Pulmonary artery endothelial cell (primary cell): ENCODE measurements at places on chromosomes 7 and 10.
A peak's percentile ranks its signal among the peaks of the same experiment; 100 is the strongest.

DNA sequence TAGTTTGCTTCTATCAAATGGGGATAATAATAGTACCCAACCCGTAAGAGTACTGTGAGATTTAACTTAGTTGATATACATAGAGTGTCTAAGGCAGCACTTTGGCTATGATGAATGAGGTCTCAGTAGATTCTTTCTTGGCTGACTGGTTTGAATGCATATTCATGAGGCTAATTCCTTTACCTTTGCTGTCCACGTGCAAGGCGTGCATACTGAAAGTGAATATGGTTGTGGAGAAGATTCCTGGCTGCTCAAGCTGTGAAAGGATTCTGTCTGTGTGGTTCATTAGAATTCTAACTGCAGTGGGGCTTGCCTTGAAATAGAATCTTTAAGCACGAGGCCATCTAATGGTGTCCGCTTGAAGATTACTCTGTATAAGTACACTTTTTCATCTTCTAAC is 110.3 kb downstream of the SEC23IP start:
- no peak for DNase-seq

DNA sequence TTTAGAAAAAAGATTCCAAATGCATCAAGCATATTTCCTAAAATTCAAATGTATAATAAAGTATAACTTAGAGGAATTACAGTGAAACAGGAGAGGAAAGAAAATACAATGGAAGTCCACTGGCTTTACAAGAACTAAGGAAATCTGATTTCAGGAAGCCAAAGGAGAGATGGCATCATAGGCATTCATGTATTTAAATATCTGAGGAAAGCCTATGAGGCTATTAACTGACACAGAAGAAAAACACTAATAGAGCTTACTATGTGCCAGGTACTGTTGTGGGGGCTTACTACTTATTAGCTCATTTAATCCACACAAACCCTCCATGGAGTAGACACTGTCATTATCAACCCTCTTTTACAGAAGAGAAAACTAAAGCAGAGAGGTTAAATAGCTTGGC is 92.2 kb downstream of the SRPK2 start:
- DNase-seq: no peak

- no peak for DNase-seq
Observed at GRCh38 chr10:7231509-7232414, 179.1 kb downstream of the SFMBT2 start.

DNA sequence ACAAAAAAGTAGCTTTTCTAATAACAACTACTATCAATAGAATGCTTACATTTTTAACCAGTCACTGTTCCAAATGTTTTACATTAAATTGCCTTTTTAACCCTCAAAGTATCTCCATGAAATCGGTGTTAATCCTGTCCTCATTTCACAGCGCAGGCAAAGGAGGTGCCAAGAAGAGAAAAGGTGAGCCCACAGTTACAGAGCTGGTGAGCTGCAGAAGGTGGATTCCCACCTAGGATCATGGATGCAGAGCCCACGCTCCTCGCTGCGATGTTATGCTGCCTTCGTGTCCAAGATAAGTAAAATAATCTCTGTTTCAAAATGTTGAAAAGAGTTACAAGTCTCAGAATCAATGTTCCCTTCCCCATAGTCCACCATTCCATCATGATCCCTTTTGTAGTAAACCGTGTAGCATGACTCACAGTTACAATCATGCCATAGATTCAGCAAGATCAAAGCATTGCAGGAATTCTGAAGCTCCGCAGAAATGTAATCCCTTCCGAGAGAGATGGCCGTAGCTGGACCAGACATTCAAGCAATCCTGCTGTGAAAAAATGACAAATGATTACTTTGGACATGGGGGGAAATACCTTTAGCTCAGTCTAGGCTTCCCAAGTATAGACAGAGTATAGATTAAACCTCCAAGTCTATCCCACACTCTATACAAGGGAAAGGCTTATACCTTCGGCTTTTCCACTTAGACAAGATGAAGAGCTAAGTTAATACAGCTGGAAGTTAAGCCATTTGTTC is 394.7 kb upstream of the AKR1E2 start:
- DNase-seq: no peak

- DNase-seq: peak; percentile 10
Observed at GRCh38 chr7:82699773-82700186, 256.2 kb upstream of the CACNA2D1 start.

DNA sequence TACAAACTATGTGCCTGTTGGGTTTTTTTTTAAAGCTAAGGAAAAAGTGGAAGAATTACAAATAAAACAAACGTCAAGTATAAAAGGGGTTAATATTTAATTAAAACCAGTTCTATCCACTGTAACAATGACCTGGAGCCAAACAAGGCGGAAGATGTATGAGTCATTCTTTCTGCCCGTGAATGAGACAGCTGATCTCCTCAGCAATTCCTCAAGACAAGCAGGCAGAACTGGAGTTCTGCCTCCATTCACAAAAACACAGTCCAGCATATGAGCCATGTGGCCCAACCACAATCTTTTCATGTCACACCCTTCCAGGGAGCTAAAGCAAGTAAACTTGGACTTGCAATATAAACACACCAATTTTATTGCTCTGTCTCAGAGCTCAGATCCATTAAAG is 8.4 kb downstream of the ETV1 start:
- peak; percentile 75 for DNase-seq

GRCh38 chr7:44104860-44105771 is 971 bp downstream of the AEBP1 start:
- DNase-seq: no peak

GRCh38 chr10:43136995-43137716 is 1.1 kb upstream of the CSGALNACT2 start:
- DNase-seq: no peak

- no peak for DNase-seq
Observed at GRCh38 chr7:159047536-159047935, 97.1 kb downstream of the VIPR2 start.

GRCh38 chr7:106480616-106481031 is 180.3 kb downstream of the CCDC71L start:
- DNase-seq: no peak

GRCh38 chr7:134546955-134547354 is 2.0 kb upstream of the AKR1B15 start:
- DNase-seq: no peak

- no peak for DNase-seq
Observed at GRCh38 chr10:127776816-127777215, 39.8 kb downstream of the FOXI2 start.

DNA sequence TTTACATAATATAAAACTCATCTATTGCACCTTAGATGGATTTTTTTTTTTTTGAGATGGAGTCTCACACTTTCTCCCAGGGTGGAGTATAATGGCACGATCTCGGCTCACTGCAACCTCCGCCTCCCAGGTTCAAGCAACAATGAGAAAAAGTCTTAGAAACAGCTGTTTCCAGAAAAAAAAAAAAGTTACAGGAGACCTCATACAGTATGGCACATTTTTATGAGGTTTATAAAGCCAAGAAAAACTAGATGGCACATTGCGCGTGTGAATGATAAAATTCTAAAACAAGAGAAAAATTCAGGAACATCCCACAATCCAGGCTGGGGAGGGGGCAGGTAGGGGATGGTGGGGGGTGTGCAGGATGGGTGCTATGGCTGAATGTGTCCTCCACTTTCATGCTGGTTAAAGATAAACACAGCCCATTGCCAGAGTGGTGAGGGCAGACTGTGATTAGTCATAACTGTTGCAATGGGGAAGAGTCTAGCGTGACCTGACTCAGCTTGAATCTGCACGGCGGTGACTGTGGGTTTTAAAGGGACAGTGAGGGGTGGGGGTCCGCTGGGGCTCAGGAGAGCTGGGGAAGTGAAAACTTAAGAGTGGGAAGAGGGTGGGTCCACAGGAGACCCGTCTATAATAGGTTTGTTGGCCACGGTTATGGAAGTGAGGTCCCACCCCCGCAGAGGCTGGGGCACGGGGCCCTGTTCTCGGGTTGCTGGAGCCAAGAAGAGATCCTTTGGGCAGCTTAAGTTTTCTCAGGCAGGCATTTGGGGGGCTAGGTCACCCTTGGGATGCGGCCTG is 11.9 kb upstream of the LRRC27 start:
- no peak for DNase-seq

- no peak for DNase-seq
Observed at GRCh38 chr7:18762189-18762588, 266.6 kb downstream of the HDAC9 start.

- no peak for DNase-seq
Observed at GRCh38 chr10:90571481-90572258, 286.2 kb downstream of the HTR7 start.

DNA sequence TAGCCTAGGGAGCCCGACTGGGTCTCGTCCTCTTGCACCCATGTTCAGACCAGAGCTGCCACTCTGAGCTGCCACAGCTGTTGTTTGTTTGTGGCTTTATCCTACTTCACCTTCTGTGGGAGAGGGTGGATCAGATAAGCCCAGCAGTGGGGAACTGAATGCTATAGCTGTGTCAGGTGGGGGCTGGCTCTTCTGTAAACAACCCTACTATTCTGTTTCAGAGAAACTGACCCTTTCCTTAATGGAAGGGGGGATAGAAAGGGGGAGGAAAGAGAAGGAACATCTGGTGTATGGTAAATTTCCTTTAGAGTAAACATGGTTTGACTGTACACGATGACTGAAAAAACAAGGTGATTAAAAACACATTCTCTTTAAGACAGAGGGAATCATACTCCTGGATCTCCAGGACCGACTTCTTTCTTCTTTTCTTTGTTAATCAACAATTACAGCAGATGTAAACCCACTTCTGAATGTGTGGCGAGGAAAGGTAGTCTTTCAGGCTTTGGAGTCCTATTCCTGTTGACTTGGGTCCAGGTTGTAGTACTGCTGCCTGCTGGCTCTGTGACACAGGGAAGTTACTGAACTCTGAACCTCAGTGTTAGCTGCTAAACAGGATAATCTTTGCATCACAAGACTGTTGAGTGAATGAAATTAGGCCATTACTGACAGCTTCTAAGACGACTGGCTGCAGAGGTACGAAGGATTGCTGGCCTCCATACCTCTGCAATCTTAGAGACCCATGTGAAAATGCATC is 6.0 kb downstream of the PRXL2A start:
- DNase-seq: no peak
